ENCODE measurements at places on chromosomes 3 and 15. TPM values are rescaled to one million over a fixed set of nuclear protein-coding genes. Genes with fewer than 3 reads are reported as not detected.

Gene GHSR
- not detected for total RNA-seq

Gene HRH1
- total RNA-seq: 1.5 TPM

Gene GMNC
- not detected for total RNA-seq

GRCh38 chr15:38660738-38661137 lies 96.1 kb upstream of the RASGRP1 start:
- no peak for DNase-seq

GRCh38 chr3:183650554-183650953 lies 15.1 kb downstream of the KLHL24 start:
- no peak for DNase-seq

- peak; percentile 78 for DNase-seq
Observed at GRCh38 chr3:12158387-12159226, at the start of gene TIMP4. TSS of gene TIMP4 (minus strand) at chr3:12158912. CDS start at chr3:12158840, 72 bp downstream.

DNA sequence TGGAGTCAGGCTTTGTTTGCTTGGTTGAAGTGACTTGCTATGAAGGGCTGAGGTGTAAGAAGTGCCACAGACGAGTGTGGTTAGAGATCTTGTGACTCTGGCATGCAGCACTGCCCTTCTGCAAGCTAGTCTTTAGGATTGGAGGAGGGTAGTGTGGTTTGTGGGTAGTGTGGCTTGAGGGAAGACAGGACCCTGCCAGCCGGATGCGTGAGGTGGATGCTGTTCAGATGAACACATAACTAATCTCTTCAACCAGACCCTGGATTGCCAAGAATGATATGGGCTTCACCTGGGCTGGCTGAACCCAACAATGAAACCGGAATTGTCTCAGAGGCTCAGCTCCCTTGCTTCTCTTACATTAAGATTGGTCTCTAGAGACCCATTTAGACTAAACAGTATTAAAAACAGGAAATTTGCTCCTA lies 32.7 kb downstream of the STARD9 start:
- DNase-seq: no peak

DNA sequence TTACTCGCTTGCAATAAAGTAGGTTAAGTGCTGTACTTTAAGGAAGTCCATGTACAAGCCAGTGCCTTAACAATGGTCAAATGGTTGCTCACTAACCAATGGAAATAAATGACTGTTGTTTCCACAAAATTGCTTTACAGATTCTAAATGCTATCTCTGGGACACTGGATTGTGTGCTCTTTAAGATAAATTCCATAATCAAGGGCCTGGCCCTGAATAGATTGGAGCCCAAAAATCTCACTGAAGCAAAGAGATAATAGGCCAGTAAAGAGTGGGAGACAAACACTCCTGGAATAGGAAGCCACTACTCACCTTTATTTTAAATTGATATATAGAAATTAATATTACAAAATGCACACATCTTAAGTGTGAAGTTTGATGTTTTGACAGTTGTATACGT lies 62.4 kb upstream of the GOLGA6B start:
- no peak for DNase-seq
